ENCODE measurements at places on chromosomes 1 and 21.

GRCh38 chr1:97334454-97334853 lies 586.4 kb downstream of the DPYD start:
- peak; percentile 86 for DNase-seq

DNA sequence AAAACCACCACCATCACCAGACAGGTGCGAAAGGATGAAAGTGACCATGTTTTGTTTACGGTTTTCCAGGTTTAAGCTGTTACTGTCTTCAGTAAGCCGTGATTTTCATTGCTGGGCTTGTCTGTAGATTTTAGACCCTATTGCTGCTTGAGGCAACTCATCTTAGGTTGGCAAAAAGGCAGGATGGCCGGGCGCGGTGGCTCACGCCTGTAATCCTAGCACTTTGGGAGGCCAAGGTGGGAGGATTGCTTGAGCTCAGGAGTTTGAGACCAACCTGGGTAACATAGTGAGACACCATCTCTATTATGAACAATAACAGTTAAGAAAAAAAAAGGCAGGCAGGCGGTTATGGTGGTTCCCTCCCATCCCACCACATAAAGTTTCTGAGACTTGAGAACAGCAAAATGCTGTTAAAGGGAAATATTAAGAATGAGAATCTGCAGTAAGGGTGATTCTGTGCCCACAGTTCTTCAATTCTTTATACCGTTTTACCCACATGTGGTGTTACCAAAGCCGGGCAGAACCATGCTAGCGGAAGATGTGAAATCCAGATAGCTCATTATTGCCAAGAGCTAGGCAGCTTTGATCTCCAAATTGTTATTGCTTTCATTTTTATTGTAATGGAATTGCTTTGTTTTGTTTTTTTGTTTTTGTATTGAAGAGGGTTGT lies 34.5 kb upstream of the TDRD10 start:
- DNase-seq = no peak

GRCh38 chr1:46481961-46482360 lies 7.7 kb upstream of the DMBX1 start:
- no peak for DNase-seq

DNA sequence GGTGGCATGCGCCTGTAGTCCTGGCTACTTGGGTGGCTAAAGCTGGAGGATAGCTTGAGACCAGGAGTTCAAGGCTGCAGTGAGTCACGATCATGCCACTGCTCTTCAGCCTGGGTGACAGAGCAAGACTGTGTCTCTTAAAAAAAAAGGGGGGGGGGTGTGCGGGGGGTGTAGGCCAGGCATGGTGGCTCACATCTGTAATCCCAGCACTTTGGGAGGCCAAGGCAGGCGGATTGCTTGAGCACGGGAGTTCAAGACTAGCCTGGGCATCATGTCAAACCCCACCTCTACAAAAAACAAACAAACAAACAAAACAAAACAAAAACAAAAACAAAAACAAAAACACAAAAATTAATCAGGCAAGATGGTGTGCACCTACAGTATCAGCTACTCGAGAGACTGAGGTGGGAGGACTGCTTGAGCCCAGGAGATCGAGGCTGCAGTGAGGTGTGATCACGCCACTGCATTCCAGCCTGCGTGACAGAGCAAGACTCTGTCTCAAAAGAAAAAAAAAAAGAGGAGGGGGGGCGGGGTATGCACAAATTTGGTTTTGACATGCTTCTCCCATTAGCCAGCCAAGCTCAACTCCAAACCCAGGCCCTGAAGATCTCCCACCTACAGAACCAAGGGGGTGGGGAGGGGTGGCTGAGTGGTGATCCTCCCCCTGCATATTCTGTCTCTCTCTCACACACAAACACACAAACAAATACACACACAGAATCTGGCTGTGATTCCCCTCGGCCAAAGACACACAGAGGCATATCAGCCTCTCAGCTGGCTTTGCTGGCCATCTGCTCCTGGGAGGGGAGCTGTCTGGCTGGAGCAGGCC lies 3.1 kb downstream of the PTAFR start:
- DNase-seq = no peak

- no peak for DNase-seq
Measured at GRCh38 chr1:119327450-119328155, 41.0 kb upstream of the HAO2 start.

DNA sequence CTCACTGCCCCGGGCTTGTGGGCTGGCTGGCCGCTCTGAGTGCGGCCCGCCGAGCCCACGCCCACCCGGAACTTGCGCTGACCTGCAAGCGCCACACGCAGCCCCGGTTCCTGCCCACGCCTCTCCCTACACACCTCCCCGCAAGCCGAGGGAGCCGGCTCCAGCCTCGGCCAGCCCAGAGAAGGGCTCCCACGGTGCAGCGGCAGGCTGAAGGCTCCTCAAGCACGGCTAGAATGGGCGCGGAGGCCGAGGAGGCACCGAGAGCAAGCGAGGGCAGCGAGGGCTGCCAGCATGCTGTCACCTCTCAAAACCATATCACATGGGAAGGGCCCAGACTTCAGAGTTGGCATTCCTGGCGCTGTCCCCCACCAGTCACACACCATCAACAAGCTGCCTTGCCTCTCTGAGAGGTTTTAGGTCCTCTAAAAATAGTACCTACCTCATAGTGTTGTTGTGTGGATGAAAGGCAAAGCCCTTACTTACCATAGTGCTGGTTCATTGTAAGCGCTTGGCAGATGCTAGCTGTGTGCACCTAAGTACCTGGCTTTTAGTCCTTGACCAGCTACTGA lies 13.4 kb downstream of the LDLRAD1 start:
- DNase-seq = no peak

DNA sequence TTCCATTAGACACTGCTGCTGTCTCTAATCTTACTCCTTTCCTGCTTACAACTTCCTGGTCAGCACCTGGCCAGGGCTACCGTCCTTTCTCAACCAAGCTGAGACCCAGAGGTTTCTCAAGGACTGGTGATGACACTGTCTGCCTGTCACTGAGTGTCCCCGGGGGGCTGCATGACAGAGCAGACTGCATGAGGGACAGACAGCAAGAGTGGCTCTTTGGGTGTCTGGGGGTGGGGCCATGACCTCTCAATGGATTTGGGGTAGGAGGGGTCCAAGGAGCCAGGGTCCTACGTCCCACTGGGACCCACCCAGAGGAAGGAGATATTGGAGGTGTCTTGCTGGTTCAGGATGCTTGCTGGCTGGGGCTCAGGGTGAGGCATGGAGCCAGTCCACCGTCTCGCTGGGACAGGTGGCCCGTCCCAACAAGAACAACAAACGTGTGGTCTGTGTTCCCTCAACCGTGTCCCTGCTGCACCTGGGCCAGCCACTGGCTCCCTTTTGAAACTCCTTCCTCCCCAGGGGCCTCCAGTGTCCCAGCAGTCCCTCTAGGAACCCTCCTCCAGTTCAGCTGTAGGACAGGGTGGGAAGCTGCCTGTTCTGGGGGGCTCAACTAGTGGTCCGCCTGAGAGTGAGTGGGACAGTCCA lies 344.6 kb upstream of the AJAP1 start:
- DNase-seq = no peak

DNA sequence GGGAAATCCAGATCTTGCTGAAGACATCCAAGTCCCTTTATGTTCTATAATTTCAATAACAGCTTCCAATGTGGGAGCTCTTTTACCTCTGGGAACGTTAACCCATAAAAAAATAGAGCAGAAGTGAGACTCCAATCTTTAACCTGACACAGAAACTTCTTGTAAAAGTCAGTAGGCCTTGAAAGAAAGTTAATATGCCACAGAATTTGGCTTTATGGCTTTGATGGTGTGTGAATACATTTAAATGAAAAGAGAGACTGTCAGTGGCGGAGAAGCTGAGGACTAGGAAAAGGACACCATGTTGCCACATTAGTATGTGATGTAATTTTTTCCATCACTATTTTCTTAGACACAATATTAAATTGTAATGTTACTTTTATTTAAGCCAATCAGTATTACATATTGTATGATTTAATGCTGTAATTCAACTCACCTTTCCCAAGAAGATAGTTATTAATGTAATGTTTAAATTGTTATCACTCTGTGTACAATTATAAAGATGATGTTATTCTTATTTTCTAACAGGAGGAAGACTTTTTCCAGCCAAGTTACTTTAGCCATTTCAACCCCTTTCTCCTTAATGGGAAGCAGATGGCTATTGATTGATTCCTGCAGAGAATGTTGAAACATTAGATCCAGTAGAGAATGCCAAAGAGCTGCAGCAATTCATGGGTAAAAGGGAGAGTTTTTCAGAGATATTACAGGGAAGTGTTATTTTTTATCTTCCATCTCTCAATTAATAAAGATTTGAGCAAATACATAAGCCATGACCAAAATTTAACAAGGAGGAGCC lies 17.5 kb upstream of the CLDN8 start:
- DNase-seq = no peak

DNA sequence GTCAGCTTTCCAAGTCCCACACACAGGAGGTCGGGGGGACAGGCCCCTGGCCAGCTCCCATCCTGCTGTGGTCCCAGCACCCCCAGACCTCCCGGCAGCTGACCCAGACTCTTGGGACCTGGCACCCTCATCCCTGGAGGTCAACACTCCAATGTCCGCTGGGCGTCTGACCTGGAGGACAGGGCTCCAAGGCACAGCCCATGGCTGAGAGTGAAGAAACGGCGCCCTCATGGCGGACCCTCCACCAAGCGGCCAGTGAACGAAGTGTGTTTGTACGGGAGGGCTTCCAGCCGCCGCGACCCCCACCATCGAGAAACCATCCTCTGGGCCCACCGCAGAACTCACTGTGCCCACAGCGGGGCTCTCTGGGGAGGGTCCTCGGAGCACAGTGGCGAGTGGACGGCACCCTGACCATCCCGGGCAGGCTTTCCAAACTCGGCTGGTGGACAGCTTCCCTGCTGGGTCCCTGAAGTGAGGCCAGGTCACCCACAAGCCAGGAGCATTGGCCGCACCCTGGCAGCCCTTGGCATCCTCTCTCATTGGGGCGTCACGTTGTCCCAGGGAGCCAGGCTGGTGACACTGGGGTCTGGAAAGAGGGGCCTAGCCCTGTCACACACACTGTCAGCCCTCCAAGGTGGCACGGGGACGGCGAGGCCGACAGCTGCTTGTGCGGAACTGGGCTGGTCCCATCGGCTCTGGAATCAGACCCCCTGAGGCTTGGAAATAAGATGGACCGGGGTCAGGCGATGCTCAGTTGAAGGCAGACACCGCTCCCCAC lies 47.8 kb upstream of the COL6A2 start:
- DNase-seq = no peak

All from non-pigmented ciliary epithelial cell (primary cell).